ENCODE measurements at places on chromosomes 4 and X. TPM values are rescaled to one million over a fixed set of nuclear protein-coding genes. Genes with fewer than 3 reads are reported as not detected.

Gene ZNF518B
- total RNA-seq, result 25.0 TPM

Gene PF4V1
- total RNA-seq, result not detected

Gene UNC5C
- 6.2 TPM for total RNA-seq

Gene WAS
- total RNA-seq, result 4.8 TPM

Gene TAPT1
- 47.5 TPM for total RNA-seq

Gene CENPVL2
- not detected for total RNA-seq

Gene TMEM154
- total RNA-seq, result 86.5 TPM

Gene NOX1
- total RNA-seq, result 0.78 TPM

Gene FGFR3
- 121 TPM for total RNA-seq

Gene PWWP3B
- total RNA-seq, result 0.52 TPM

Gene BRS3
- total RNA-seq, result 0.18 TPM

Gene FMR1NB
- total RNA-seq, result not detected

Gene ARMCX4
- total RNA-seq, result 29.8 TPM

Gene TCEAL2
- 11.7 TPM for total RNA-seq

Gene GPR143
- 3.7 TPM for total RNA-seq
